ENCODE measurements at places on chromosomes 5 and 9. TPM values are rescaled to one million over a fixed set of nuclear protein-coding genes. Genes with fewer than 3 reads are reported as not detected.

DNA sequence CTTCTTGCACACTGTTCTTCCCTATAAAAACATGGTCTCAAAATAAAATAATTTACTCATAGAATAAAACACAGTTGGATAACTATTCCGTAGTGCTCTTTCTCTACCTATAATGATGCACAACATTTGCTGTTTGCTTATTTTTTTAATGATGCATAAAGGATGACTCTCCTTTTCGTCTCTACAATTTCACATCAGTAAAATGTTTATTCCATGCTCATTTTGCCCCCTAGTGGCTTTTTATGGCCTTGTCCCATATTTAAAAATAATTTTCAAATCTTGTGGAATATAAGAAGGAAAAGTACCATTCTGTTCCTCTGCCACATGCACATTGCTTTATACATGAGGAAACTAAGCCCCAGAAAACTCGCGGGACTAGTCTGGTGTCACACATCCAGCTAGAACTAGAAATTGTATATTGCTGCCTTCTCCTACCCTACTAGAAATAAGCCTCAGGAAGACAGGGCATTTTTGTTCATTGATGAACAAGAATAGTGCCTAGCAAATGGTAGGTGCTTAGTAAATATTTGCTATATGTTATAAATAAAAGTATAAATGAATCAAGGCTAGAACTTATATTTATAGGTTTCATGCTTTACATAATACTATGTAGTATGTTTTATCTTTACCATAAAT lies 12.7 kb downstream of the KCTD16 start:
- H3K27ac ChIP-seq: no peak overlapping the region
- H3K27me3 ChIP-seq: no peaks in the 10 kb centered on the region
- no peak overlapping the region for H3K4me3 ChIP-seq
- DNase-seq: no peak
- H3K4me1 ChIP-seq: no peaks in the 10 kb centered on the region

Gene IFNA13
- total RNA-seq: not detected

GRCh38 chr9:136525207-136525606 lies 20.6 kb downstream of the NOTCH1 start:
- H3K4me3 ChIP-seq: no peak overlapping the region
- no peak for DNase-seq
- no peaks in the 10 kb centered on the region for H3K4me1 ChIP-seq
- no peak overlapping the region for H3K27ac ChIP-seq
- no peaks in the 10 kb centered on the region for H3K36me3 ChIP-seq
- no peaks in the 10 kb centered on the region for H3K27me3 ChIP-seq

DNA sequence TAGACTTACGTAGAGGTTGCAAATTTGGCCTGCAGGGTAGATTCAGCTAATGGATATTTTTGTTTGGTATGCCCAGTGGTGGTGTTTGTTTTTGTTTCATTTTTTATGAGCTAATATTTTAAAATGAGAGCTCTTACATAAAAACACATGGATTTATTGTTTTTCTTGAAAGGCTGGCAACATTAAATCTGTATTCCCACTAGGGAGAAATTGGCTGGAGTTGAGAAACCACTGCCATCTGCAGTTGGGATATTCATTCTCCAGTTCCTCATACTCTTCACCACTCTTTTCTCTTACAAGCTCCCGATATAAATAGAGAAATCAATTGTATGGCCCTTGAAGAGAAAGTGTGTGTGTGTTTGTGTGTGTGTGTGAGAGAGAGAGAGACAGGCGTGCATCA lies 143.3 kb downstream of the ALDH1A1 start:
- H3K4me1 ChIP-seq: no peaks in the 10 kb centered on the region
- H3K4me3 ChIP-seq: no peak overlapping the region
- H3K27me3 ChIP-seq: no peaks in the 10 kb centered on the region
- H3K36me3 ChIP-seq: no peaks in the 10 kb centered on the region
- H3K27ac ChIP-seq: no peak overlapping the region

Gene TSSK1B
- total RNA-seq: not detected

Gene SLC45A2
- total RNA-seq: 0.15 TPM

- no peaks in the 10 kb centered on the region for H3K4me1 ChIP-seq
- no peaks in the 10 kb centered on the region for H3K36me3 ChIP-seq
- H3K27ac ChIP-seq: no peak overlapping the region
- no peak for DNase-seq
- H3K4me3 ChIP-seq: no peak overlapping the region
These were observed 38.8 kb upstream of the SHB start for GRCh38 chr9:38107811-38108304.

DNA sequence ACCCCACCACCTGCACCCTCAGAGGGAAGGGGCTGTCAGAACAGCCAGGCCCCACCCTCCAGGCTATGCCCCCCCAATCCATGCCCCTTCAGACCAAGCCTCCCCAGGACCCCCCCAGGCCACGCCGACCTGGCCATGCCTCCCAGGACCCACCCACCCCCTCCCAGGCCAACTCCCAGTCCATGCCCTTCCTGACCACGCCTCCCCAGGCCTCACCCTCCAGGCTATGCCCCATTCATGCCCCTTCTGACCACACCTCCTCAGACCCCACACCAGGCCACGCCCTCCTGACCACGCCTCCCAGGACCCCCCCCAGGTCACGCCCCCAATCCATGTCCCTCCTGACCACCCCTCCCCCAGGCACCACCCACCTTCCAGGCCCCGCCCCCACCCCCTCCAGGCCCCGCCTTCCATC lies 27.6 kb downstream of the TPPP start:
- H3K27me3 ChIP-seq: no peaks in the 10 kb centered on the region
- H3K4me1 ChIP-seq: no peaks in the 10 kb centered on the region
- H3K27ac ChIP-seq: no peak overlapping the region

Gene CCDC152
- 4.2 TPM for total RNA-seq

DNA sequence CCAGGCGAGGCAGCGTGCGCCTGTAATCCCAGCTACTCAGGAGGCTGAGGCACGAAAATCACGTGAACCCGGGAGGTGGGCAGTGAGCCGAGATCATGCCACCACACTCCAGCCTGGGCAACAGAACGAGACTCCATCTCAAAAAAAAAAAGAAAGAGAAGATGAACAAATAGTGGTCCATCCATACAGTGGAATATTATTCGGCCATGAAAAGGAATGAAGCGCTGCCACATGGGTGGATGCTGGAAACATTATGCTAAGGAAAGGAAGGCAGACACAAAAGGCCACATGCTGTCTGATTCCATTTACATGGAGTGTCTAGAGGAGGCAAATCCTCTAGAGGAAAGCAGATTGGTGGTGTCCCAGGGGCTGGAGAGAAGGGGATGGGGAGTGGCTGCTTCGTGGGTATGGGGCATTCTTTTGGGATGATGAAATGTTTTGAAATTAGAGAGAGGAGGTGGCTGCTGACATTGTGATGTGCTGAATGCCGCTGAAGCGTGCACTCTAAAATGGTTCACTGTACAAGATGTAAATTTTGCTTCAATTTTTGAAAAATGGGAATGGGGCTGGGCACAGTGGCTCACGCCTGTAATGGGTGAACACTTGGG lies 17.0 kb downstream of the PLPP7 start:
- no peaks in the 10 kb centered on the region for H3K36me3 ChIP-seq
- no peak for DNase-seq
- no peaks in the 10 kb centered on the region for H3K4me1 ChIP-seq

Gene GPRIN1
- total RNA-seq: 0.12 TPM

DNA sequence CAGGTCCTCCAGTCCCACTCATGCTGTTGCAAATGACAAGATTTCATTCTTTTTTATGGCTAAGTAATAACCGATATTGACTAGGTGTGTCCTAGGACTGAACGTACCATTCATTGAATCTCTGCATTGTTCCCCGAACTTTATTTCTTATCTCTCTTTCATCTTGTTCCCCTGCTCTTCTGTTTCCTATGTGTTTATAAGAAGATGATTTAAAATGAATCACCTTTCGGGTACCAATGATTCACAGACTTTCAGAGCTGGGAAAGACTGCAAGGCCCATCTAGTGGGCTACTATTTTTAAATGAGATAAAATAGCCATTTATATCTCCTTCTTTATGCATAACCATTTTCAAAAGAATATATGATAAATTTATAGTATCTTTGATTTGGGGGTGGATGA lies 133.0 kb downstream of the CDH18 start:
- no peak for DNase-seq
- no peaks in the 10 kb centered on the region for H3K36me3 ChIP-seq
- H3K27me3 ChIP-seq: no peaks in the 10 kb centered on the region
- H3K4me1 ChIP-seq: no peaks in the 10 kb centered on the region

DNA sequence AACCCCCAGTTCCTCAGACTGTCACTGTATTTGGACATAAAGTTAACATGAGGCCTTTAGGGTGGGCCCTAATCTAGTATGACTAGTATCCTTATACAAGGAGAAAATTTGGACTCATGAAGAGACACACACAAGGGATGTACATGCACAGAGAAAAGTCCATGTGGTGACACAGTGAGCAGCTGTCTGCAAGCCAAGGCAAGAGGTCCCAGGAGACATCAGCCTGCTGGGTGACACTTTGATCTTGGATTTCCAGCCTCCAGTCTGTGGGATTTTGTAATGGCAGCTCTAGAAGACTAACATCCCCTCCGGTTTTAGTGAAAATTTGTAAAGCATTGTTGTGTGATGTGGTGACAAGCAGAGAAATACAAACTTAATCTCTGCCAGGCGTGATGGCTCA lies 66.1 kb downstream of the RAI14 start:
- no peaks in the 10 kb centered on the region for H3K4me1 ChIP-seq
- H3K4me3 ChIP-seq: no peak overlapping the region
- no peak for DNase-seq
- H3K36me3 ChIP-seq: no peaks in the 10 kb centered on the region

- DNase-seq: no peak
- no peaks in the 10 kb centered on the region for H3K36me3 ChIP-seq
- H3K4me3 ChIP-seq: no peak overlapping the region
- H3K4me1 ChIP-seq: peaks cover 21% of the 10 kb centered on the region
- no peak overlapping the region for H3K27ac ChIP-seq
These were observed 76.7 kb downstream of the ARSB start for GRCh38 chr5:78908173-78909061.

Gene ATOX1
- 52.9 TPM for total RNA-seq

DNA sequence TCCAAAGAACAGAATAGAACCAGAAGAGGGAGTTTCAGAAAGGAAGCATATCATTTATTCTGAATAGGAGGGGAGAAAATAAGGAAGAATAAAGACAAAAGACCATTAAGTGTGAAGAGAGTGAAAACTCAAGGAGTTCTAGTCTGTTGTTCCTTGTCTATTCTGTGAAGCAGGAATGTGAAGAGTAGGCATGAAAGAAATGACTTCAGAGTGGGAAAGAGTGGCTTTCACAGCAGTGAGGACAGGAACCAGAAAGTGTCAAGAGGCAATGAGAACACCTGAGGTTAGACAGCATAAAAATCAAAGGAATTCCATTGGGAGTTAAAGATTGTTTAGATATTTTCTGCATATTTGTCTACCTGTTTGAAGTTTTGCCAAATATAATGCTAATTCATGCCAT lies 768.8 kb upstream of the GRAMD2B start:
- no peak for DNase-seq
- no peaks in the 10 kb centered on the region for H3K27me3 ChIP-seq
- H3K27ac ChIP-seq: no peak overlapping the region
- H3K4me1 ChIP-seq: peaks cover 2% of the 10 kb centered on the region

DNA sequence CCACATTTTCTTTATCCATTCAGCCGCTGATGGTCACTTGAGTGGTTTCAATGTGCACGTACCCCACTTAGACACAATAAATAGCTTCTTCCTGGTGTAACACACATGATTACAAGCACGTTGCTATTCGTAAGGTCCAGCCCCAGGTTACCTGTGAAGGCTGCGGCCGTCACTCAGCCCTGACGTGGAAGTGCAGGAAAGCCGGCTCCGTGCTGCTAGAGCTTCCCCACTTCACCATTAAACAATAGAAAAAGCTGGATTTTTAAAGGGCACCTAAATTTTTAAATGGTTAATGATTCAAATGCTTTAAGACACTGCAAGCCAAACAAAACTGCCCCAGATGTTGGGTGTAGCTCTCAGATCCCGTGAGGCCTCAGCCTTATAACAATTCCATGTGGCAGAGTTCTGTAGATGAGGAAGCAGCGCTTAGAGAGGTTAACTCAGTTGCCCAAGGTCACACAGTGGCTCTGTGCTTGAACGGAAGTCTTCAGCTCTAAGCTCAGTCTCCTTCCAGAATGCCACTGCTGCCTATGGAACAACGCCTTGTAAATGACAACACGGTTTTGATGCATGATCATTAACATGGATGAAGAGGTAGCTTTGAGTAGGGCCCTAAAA lies 125.7 kb downstream of the COL23A1 start:
- peaks cover 6% of the 10 kb centered on the region for H3K4me1 ChIP-seq
- H3K27me3 ChIP-seq: no peaks in the 10 kb centered on the region
- H3K27ac ChIP-seq: no peak overlapping the region
- no peak for DNase-seq

Gene MAMDC4
- total RNA-seq: 7.1 TPM

DNA sequence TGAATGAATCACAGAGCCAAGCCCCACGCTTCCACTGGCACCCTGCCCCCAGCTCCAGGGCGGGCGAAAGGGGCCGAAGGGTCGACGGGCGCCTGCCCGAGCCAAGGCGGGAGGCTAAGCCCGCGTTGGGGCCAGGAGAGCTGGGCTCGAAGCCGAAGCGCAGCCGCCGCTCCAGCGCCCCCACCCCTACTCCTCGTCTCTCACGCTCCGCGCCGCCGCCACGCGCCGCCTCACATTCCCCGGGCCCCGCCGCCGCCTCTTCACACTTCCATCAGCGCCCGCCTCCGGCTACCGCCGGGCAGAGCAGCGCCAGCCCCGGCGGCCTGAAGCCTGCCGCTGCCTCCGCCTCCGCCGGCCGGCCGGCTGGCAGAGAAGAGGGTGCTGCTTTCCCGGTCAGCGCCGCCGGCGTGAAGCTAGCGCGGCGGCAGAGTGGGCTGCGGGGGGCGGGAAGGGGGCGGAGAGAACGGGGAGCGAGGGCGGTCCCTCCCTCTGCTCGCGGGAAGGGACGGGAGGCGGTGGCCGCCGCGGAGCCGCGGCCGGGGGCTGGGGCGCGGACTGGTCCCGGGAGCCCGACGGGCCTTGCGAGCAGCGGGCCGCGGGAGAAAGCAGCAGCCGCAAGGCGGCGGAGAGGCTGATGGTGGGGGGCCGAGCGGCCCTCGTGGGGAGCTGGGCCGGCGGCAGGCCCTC lies at the start of gene HOMER1:
HOMER1 (minus strand) TSS at position 431 of the 687 bp plus-strand sequence. CDS start 1,360 bp downstream, outside the sequence.
- no peaks in the 10 kb centered on the region for H3K27me3 ChIP-seq
- peak; percentile 89 for DNase-seq
- H3K36me3 ChIP-seq: no peaks in the 10 kb centered on the region
- H3K4me3 ChIP-seq: peak within 1 kb of the TSS; percentile 60
- H3K27ac ChIP-seq: peak within 1 kb of the TSS; percentile 99

- DNase-seq: no peak
- H3K4me1 ChIP-seq: no peaks in the 10 kb centered on the region
- H3K27ac ChIP-seq: no peak overlapping the region
- no peak overlapping the region for H3K4me3 ChIP-seq
These were observed 17.6 kb upstream of the HEXB start for GRCh38 chr5:74667396-74667795.

DNA sequence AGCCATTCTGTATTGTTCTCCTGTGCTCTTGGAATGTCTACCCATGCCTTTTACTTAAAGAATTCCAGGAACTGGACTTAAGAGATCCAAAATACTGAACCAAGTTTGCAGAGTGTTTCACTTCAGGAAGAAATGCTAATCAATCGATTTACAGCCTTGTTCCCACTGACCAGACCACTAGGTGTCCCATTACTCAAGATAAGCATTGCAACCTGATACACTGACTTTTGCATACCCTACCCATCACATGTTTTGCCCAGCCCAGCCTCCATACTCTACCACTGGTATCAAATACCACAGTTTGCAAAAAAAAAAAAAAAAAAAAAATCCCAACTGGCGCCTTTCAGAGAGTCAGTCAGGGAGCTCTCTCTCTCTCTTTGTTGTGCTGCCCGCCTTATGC lies 550.8 kb downstream of the CDH9 start:
- no peak overlapping the region for H3K4me3 ChIP-seq
- no peaks in the 10 kb centered on the region for H3K36me3 ChIP-seq
- no peaks in the 10 kb centered on the region for H3K27me3 ChIP-seq
- no peak for DNase-seq
- H3K27ac ChIP-seq: no peak overlapping the region
- H3K4me1 ChIP-seq: no peaks in the 10 kb centered on the region
